ENCODE measurements at places on chromosomes 1 and 21.

GRCh38 chr1:31943546-31944184, 5.5 kb upstream of the PTP4A2 start:
- no peak for DNase-seq

GRCh38 chr1:156151093-156151688, 2.2 kb upstream of the SEMA4A start:
- no peak for DNase-seq

DNA sequence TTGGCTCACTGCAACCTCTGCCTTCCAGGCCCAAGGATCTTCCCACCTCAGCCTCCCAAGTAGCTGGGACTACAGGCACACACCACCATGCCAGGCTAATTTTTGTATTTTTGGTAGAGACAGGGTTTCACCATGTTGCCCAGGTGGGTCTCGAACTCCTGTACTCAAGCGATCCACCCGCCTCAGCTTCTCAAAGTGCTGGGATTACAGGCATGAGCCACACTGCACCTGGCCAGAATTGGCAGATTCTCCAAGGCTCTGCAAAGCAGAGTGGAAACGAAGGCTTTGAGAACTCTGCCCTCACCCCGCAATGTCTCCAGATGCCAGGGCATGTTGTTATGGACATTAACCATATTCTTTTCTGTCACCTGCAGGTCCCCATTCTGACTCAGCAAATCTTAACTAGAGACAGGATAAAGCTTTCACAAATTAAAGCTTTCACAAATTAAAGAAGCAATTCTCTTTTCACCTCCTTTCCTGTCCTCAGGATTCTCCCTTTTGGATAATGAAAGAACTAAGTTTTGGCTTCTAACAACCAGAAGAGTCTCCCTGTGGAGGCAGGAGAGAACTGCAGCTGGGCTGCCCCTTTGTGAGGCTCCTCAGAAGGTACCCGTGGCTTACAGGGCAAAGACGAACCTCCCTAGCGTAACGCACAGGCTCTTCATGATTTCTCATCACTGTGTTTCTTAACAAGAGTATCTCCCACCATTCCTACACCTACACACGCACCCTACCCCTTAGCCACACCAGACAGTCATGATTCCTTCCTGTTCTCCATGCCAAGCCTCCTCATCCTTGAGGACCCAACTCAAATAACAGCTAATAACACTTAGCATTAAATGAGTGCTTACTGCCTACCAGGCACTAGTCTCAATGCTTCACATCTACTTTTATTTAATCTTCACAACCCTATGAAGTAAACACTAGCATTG, 29.8 kb downstream of the GPA33 start:
- DNase-seq, result no peak

GRCh38 chr1:15350151-15350550, 59.5 kb upstream of the EFHD2 start:
- DNase-seq, result no peak

- no peak for DNase-seq
Observed at GRCh38 chr1:61133335-61134019, 51.1 kb downstream of the NFIA start.

GRCh38 chr1:242002072-242002471, 3.2 kb upstream of the MAP1LC3C start:
- DNase-seq, result no peak

DNA sequence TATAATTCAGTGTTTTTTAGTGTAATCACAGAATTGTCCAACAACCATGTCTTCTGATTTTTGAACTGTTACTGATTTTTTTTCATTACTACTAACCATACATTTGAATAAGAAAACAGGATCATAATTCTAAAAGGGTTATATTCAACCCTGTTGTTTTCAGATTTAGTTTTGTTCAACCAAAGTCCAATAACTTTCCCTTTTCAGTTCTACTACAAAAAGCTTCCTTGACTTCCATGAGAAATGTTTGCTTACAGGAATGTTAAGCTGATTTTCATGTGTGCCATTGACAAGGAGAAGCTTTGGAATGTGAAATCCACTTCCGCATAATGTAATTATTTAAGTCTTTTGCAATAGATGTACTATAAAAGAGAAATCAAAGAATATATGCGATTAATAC, 72.0 kb upstream of the ZNF326 start:
- no peak for DNase-seq

DNA sequence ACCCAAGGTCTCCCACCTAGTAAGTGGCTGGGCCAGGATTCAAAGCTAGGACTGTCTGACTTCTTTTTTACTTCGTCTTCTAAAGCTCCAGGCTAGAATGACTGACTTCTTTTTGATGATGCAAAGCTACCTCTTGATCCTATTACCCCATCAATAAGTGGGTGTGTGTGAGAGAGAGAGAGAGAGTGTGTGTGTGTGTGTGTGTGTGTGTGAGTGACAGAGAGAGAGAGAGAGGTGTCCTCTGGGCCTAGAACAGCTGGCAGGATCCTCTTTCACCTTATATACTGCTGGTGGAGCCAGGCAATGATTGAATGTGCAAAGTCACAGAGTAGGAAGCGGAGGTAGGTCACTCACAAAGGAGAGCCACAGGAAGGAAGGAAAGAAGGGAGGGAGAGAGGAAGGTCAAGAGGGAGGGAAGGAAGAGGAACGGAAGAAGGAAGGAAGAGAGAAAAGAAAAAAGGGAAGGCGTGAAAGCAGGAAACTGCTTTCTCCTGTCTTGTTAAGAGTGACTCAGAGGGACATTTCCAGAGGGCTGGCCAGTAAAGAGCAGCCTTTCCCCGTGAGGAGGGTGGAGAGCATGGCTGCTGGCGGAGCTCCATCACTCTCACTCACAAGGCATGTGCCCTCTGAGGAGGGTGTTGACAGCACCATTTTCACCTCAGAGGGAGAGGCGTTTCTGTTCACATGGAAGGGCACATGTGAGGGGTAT, 68.9 kb downstream of the CDC7 start:
- no peak for DNase-seq

GRCh38 chr1:162003061-162003829, 20.4 kb downstream of the OLFML2B start:
- DNase-seq, result no peak

GRCh38 chr1:97759078-97759477, 161.8 kb downstream of the DPYD start:
- DNase-seq, result no peak

DNA sequence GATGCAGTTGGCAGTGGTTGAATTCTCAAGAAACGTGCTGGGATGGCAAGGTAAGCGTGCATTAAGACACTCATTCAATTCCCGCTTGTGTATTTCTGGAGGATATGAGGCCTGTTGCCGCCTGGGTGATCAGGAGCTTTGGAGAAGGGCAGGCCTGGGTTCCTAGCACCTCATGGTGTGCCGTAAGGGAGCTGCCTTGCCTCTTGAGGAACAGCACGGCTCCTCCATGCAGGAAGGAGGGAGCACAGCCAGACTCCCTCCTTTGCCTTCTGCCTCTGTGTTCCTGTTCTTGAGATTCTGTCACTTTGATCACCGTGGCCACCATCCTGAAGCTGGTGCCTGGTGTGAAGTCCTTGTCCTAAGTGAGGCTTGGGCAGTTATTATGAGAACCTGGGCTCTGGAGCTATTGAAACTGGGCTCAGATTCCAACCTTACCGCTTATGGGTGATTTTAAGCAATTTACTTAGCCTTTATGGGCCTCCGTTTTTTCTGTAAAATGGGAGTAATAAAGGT, 18.3 kb downstream of the SLFNL1 start:
- DNase-seq, result no peak

DNA sequence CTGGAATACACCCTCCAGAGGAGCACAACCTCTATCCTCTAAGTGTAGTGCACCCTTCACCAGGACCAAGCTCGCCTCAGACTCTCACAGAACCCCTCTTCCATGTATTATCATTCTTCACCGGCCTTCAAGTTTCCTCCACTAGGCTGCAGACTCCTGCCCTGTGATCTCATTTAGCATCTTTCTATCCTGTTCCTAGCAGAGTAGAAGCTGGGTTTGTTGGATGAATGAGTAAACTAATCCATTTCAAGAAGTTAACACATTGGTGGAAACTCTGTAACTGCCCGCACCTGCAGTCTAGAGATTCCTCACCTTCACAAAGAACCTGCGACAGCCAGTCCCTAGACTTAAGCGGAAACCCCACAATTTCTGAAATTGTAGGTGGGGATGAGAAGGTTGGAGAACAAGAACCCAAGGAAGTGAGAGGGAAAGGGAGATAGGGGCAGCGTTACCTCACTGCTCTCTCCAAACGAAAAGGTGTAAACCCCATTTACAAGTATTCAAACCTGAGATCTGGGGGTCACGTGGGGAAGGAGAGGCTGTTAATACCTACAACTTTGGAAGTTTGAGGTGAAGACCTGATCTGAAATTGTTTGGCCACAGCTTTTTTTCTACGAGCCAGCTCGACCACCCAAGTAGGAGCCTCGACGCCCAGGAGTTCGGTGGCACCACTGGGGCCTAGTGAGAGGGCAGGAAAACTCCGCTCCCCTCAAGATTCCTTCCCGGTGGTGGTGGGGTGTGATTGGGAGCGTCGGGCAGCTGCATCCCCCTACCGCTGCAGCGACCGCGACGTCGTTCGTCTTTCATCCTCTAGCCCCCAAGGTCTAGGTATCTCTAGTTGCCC, 1.2 kb downstream of the PTPN14 start:
- no peak for DNase-seq

- no peak for DNase-seq
Observed at GRCh38 chr1:179208681-179209477, 20.6 kb downstream of the ABL2 start.

- DNase-seq, result no peak
Observed at GRCh38 chr1:88311907-88312306, 372.2 kb upstream of the PKN2 start.

- DNase-seq, result no peak
Observed at GRCh38 chr21:26020081-26020480, 150.5 kb downstream of the APP start.

DNA sequence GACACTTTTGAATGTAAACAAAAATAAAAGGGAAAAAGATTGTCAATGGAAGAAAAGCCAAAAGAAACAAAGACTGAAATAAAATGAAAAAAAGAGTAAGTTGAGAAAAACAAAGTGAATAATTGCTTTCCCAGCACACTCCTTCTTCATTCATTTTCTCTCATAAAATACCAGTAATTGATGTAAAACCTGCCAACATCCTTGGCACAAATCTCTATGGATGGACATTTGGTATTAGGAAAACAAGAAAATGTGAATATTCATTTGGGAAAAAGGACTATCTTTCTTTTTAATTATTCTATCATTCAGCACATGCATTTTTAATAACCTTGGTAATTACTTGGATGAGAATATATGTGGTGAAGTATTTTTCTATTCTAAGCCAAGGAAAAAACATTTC, 204.4 kb upstream of the TNR start:
- DNase-seq, result no peak

DNA sequence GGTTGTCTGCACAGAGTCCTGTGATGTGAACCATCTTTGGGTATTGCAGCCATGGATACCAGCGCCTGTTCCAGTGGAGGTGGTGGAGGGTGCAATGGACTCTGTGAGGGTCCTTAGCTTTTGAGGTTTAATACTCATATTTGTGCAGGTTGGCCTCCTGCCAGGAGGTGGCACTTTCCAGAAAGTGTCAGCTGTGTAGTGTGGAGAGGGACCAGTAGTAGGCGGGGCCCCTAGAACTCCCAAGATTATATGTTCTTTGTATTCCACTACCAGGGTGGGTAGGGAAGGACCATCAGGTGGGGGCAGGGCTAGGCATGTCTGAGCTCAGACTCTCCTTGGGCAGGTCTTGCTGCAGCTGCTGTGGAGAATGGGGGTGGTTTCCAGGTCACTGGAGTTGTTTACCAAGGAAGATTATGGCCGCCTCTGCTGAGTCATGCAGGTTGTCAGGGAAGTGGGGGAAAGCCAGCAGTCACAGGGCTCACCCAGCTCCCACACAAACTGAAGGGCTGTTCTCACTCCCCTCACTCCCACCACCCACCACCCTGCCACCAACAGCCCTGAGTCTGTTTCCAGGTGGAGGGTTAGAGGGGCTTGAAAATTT, 31.2 kb upstream of the ZNF678 start:
- no peak for DNase-seq

DNA sequence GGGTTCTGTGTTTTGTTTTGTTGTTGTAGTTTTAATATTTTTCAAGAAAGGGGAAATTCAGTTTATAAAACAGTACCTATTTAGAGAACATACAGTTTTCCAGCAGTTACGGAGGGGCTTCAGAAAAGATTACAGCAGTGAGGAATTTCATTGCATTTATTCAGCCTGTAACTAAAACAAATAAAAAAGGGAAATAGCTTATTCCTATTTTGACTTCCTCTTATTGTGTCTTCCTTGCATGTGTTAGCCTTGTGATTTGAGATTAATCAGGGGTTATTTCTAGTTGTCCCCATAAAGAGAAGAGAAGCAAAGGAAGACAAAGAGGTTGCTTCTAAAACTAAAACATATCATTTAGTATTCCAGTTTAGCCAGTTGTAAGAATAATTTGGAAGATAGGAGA, 35.0 kb downstream of the CTTNBP2NL start:
- no peak for DNase-seq

DNA sequence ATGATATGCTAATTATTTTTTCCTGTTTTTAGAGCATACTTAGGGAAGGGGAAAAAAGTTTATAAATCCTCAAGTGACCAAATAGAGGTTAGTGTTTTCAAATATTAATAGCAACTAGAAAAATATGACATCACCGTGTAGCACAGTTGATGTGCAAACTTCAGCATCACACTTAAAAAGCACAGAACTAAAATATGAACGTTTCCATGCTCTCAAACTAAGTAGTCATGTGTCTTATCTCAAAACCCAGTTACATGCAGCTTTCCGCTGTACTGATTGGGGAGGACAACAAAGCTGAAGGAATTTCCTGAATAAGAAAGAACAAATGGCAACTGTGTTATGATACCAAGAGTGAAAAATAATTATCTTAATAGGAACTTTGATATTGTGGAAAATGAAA, 903.7 kb downstream of the ADGRL2 start:
- DNase-seq, result no peak

- DNase-seq, result no peak
Observed at GRCh38 chr1:65821386-65821785, 28.7 kb downstream of the PDE4B start.

GRCh38 chr21:42563261-42563660, 49.6 kb downstream of the SLC37A1 start:
- DNase-seq, result no peak

- DNase-seq, result no peak
Observed at GRCh38 chr21:17539323-17539722, 26.5 kb downstream of the CXADR start.

DNA sequence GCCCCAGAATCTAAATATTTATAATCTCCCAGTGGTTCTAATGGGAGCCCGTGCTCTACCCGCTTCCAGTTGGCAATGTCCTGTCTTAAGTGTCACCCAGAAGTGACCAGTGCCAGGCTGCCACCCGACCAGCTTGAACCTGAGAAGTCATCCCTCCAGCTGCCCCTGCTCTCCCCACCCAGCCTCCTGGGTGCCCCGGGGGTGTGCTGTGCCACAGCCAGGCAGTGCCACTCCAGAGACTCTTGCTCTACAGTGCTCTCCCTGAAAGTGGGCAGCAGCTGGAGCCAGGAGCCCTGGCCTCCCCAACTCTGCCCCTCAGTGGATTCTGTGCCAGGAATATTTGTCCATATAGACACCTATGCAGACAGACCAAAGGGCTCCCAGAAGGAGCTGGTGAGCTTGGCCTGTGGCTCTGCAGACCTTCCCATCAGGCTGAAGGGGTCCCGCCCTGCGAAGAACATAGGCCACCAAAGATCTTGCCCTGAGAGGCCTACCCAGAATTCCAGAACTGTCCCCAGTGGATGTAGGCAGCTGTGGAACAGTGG, 9.0 kb upstream of the EPS8L3 start:
- DNase-seq, result no peak
